ENCODE measurements at places on chromosomes 2 and 18.
A peak's percentile ranks its signal among the peaks of the same experiment; 100 is the strongest.

- no peak for DNase-seq
Measured at GRCh38 chr2:41905597-41906337, 142.1 kb upstream of the PKDCC start.

GRCh38 chr2:218832081-218832480 lies 478 bp upstream of the PRKAG3 start:
- DNase-seq, result no peak

DNA sequence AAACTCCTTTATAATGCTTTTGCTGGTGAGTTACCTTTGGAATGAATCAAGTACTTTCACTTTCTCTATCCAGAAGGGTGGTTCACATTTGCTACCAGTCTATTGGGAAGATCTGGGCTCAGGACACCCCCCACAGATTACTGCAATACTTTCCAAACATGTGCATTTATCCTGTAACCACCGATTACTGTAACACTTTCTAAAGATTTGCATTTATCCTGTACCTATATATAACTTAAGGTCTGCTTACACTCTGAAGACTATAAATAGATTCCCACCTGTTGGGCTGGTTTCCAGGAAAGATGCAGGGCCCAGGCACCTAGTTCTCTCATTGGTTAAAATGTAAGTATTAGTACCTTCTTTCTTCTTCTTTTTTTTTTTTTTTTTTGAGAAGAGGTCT lies 113.0 kb upstream of the NEDD4L start:
- DNase-seq, result peak; percentile 17

DNA sequence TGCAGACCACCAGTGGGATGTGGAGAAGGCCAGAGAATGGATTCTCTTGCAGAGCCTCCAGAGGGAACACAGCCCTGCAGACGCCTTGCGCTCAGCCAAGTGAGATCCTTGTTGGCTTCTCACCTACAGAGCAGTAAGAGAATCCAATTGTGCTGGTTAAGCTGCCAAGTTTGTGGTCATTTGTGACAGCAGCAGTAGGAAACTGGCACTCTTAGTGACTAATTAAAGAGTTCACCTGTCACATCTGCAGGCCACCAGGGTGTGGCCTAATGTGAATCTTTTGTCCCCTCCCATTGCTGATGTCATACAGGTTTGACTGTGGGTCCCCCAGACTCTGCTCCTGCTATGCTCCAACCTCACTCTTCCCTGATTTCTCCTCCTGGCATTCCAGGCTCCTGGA lies 235.9 kb downstream of the TFCP2L1 start:
- peak; percentile 31 for DNase-seq

- no peak for DNase-seq
Measured at GRCh38 chr2:30268296-30268871, 37.0 kb downstream of the LBH start.

- DNase-seq, result no peak
Measured at GRCh38 chr2:39156107-39156506, 35.3 kb upstream of the SOS1 start.
